RWPE1 (cell line): ENCODE measurements at places on chromosomes 5 and 9.

GRCh38 chr5:138632900-138633489 lies 57.8 kb upstream of the HSPA9 start:
- DNase-seq: no peak

DNA sequence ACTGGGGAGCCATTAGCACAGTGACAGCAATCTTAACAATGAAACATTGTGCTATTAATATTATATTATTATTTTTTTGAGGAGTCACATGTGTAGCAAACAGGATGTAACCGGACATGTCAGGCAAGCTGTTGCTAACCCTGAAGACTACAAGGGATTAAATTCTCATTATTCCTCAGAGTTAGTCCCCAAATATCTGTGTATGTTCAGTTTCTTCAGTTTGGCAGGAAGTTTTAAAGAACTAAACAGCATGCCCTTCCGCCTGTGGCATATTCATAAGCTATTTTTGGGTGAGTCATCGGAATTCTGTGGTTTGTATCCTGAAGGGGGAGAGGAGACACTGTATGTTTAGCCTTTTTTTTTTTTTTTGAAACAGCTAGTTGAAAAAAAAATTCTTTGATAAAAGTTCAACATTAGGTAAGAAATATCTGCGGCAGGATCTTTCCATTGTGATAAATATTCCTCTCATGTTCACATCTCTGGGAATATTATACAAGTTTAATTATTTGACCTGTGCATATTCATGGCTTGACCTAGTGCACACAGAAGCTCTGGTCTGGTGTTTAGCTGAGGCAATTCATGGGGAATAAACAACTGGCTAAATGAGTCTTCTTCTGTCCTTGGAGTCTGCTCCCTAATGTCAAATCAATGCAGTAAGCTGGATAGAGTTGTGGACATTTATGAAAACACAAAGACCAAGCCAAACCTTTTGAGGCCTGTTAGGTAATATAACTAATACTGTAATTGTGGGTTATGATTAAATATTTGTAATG lies 202.7 kb upstream of the CDKN2B start:
- DNase-seq: peak; percentile 86

DNA sequence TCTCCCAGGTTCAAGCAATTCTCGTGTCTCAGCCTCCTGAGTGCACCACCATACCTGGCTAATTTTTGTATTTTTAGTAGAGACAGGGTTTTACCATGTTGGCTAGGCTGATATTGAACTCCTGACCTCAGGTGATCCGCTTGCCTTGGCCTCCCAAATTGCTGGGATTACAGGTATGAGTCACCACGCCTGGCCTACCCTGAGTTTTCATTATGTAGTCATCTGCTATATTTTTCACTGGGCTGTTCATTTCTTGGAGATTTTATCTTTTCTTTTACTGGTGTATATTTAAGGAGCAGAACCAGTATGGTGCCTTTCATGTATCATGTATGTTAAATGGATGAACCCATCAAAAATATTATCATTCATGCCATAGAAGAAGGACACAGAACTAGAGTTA lies 377.0 kb upstream of the ACTBL2 start:
- DNase-seq: no peak

- no peak for DNase-seq
These were observed 59.1 kb upstream of the GOLPH3 start for GRCh38 chr5:32233220-32233695.

GRCh38 chr9:129202613-129203555 lies 24.8 kb upstream of the IER5L start:
- peak; percentile 95 for DNase-seq

DNA sequence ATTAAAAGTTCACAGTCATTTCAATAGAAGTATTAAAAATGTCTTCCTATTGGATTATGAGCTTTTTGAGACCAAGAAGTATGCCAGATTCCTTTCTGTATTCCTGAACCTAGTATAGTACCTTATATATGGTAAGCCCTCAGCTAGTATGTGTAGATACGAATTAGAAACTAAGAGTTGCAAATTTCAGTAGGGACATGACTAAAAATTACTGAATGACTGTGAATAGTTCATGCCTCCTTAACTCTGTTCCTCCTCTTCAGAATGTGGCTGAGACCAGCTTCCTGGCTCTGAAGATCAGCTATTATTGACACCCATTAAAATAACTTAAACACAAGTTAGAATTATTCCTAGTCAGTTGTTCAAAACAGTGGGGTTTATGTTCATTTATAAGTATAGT lies 19.7 kb downstream of the KDM3B start:
- no peak for DNase-seq

- DNase-seq: no peak
These were observed 367.6 kb downstream of the PDE4D start for GRCh38 chr5:59525957-59526356.

GRCh38 chr5:97412959-97413358 lies 229.9 kb upstream of the RIOK2 start:
- DNase-seq: no peak

- no peak for DNase-seq
These were observed 45.8 kb downstream of the PCDHGC5 start for GRCh38 chr5:141534492-141535213.

- no peak for DNase-seq
These were observed 145.6 kb upstream of the TNC start for GRCh38 chr9:115263371-115264075.

GRCh38 chr9:35793461-35793860 lies 2.1 kb downstream of the NPR2 start:
- no peak for DNase-seq

DNA sequence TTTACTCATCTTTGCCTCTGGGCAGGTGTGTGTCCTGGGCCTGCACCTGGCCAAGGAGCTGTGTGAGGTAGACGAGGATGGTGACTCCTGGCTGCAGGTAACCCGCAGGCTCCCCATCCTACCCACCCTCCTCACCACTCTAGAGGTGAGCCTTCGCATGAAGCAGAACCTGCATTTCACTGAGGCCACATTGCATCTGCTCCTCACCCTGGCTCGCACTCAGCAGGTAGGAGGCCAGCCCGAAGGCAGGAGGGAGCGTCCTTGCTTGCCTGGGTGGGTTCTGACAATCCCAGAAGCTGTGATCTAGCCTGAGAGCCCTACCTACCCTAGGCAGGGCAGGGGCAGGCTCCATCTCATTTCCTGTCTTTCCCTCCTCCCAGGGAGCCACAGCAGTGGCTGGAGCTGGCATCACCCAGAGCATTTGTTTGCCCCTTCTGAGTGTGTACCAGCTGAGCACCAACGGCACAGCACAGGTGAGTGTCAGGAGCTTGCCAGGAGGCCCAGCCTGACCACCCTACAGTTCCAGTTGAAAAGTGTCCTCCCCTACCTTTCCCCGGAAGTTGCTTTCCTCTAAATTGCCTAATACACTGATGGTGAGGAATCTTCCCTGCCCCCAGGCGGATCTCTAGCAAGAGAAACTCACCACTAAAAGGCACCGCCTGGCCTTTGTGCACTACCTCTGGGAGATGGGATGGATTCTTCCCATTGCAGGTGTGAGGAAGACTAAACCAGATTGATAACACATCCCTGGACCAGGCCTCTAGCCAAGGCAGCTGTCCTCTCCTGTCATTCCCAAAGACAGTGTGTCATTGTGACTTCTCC lies 26.4 kb downstream of the SH3GLB2 start:
- DNase-seq: no peak

DNA sequence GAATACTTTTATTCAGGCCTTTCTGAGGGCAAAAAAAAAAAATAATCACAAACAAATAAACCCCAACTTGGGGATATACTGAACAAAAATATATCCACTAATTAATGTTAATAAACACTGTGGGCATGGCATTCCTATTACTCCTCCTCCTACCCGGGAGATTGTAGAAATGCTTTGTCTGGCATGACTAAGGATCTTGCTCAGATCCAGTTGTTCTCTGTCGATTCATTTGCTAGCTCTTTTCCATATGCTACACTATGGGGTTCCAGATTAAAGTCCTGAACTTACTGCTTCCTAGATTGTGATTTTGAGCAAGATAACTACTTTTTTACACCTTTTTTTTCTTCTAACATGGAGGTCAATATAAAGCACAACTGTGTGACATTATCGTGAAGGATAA lies 102.2 kb upstream of the PRR16 start:
- no peak for DNase-seq

- DNase-seq: no peak
These were observed 38.7 kb upstream of the GABBR2 start for GRCh38 chr9:98747476-98747875.

DNA sequence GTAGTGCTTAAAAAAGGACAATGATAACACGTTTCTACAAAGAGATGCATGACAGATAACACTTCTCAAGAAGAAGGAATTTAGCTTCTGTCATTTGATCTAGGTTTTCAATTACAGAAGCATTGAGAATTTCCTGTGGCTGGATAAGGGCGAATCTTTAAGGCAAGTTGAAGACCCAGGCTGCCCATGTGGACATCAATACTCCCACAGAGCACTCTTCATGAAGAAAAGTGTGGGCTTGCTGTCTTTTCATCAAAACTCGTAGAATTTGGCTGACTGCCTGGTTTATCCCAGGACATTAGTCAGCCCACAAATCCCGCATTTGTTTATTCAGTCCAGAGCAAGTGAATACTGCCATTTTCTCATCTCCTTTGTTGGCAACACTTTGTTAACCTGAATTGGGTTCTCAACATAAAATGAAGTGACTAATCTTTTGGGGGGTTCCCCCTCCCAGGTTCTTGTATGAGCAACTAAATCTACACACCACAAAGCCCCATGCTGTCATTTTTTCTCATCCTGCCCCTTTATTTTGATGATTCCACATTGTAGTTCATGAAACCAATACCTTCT lies 43.4 kb upstream of the CDKN2B start:
- peak; percentile 89 for DNase-seq

DNA sequence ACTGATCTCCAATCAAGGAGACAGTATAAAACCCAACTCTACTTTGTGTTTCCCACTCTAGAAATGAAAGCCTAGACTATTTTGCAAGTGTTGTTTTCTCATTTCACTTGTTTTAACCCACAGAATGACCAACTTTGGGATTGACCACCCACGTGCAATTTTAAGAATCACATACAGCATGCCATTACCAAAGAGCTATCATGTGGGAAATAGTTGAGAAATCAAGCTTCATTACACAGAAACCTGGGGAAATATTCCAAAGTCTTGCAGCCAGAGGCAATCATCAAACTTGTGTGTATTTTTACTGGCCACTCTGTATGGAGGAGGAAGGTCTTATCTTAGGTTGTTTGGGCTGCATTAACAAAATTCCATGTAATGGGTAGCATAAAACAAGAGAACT lies 451.4 kb upstream of the DAB2 start:
- DNase-seq: no peak

DNA sequence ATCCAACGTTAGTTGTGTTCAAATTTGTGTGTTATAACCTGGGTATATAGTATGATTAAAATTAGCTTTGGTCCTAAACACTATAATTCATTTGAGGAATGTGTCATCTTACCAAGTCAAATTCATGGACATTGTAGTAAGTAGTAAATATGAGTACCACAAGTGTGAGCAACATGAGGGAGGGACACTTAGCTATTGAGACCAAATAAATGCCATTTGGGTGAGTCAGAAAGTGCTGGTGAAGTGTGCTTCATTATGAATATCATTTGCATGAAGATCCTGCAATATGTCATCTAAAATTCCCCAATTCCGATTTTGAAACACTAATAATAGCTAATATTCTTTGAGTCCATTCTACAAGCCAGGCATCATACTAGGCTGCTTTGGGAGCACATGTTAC lies 336.7 kb upstream of the KIF2A start:
- peak; percentile 43 for DNase-seq

DNA sequence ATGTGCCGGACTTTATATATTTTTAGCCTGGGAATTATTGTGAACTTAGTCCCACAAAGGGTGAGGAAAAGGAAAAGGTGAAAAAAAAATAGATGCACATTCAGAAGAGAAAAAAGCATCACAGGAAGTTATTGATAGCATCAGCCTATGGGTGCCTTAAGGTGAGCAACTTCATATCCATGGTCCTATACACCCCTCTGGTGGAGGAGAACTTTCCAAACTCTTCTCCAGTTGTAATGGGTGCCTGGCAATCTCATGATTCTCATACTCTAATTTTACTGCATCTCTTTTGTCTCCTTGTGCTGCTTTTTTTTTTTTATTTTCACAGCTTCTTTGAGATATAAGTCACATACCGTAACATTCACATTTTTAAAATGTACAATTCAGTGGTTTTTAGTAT lies 107.4 kb downstream of the JAKMIP2 start:
- DNase-seq: no peak

- no peak for DNase-seq
These were observed 12.4 kb upstream of the IL17B start for GRCh38 chr5:149391524-149391923.

- DNase-seq: no peak
These were observed 32.2 kb downstream of the NDUFA8 start for GRCh38 chr9:122127396-122127798.

- no peak for DNase-seq
These were observed 102.6 kb downstream of the CDC42SE2 start for GRCh38 chr5:131366428-131366827.

- peak; percentile 80 for DNase-seq
These were observed 96.6 kb downstream of the GALNT10 start for GRCh38 chr5:154287136-154287535.

GRCh38 chr9:118674942-118675341 lies 694.3 kb downstream of the BRINP1 start:
- no peak for DNase-seq

- DNase-seq: no peak
These were observed 3.5 kb upstream of the ACO1 start for GRCh38 chr9:32380944-32381343.

DNA sequence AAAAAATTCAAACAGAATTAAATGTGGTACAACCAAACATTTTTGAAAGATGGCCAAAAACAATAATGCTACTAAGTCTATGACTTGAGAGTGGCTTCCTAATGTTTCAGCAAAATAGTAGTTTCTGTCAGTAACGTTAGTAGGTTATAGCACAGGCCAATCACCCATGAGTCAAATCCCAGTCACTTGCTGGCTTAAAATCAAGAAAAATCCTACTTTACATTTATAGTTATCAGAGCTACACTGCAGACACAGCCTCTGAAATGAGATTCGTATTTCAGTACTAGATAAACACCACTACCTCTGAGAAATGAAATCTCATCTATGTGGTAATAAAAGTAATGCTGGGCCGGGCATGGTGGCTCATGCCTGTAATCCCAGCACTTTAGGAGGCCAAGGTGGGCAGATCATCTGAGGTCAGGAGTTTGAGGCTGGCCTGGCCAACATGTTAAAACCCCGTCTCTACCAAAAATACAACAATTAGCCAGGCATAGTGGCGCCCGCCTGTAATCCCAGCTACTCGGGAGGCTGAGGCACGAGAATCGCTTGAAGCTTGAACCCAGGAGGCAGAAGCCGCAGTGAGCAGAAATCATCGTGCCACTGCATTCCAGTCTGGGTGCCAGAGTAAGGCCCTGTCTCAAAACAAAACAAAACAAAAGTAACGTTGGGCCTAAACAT lies 6.1 kb downstream of the ZDHHC21 start:
- peak; percentile 20 for DNase-seq
